Smooth muscle cell of the brain vasculature (primary cell): ENCODE measurements at places on chromosomes 3 and 15.

DNA sequence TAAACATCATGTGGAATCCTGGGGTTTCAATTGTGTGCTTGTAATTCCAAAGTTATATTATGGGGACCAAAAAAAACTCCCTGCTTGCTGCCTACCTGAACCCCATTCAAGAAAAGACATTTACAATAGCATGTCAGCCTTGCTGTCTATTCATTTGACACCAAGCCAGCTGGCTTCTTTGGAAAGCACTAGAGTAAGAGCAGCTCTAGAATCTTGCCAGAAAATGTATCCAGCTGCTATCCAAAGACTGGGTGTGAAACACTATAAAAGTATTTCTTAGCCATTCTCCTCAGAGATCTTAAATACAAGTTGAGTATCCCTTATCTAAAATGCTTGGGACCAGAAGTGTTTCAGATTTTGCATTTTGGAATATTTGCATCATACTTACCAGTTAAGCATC, 87.4 kb downstream of the RAD18 start:
- DNase-seq, result no peak

DNA sequence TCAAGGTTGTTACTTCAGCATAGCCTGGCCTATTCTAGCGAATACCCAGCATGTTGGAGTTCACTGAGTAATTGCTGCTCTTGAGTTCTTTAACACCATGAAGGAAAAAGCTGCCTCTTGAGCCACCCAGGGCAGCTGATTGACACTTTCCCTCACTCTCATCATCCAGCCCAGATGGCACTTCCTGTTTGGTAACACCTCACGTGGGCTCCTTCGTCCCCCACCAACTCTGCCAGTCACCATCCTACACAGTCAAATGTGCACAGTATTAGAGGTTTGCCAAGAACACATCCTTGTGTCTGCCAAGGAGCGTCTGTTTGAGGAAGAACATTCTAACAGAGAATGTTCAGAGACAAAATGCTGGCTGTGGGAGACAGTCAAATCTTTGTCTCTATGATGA, 266.3 kb downstream of the RPLP1 start:
- DNase-seq, result no peak

GRCh38 chr3:121504618-121505017, 41.2 kb downstream of the POLQ start:
- DNase-seq, result no peak

DNA sequence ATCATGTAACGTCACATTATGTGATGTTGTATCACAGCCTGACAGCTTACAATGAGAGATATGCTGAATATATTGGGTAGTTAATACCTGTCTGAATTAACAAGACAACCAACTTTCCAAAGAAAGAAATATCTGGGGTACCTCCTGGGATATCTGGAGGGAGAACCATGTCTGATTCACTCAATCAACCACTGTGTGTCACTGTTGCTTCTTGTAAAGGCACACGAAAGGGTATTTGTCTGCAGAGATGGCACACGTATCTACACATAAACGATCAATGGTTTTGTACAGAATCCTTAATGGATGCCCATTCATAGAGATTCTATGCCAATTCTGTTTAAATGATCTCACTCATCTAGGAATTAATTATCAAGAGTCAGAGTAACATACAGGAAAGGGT, 252.1 kb upstream of the TMCO5A start:
- no peak for DNase-seq

DNA sequence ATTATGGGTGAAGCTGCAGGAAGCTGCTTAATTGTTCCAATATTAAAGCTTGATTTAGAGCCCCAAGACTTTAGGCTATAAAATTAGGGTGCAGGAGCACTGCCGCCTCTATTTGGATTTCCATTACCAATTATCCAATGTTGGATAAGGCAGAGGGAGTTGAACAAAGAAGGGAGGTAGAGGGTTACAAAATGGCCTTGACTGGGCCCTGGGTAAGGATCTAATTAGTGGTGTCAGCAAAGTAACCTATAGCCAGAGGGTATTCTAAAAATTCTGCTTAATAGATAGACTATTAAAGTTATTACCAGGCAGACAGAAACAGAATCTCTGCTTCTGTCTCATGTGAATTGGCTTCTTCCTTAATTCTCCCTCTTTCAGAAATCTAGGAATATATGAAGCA, 50.3 kb upstream of the DPPA4 start:
- DNase-seq, result no peak

- DNase-seq, result no peak
Observed at GRCh38 chr3:8540456-8540855, 38.8 kb downstream of the LMCD1 start.

DNA sequence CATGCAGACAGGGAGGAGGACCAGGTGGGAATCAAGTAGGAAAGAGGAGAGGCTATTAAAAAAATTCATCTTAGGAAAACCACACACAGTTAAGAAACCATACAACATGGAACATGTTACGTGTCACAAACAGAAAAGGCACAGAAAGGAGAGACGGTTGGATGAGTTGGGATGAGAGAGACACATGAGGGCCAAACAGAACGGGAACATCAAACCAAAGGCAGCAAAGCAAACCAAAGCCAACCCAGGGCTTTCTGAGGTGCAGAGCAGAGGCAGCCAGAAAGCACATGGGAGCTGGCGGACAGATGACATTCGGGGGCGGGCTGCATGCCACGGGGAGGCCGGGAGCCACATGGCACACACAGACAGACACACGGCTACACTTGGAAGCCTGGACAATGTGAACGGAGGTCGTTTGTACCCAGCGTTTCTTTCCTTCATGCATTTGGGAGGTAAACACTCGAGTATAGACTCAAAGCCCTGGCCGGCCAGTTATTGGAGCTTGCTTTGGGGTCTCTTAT, 8.6 kb upstream of the SEC13 start:
- DNase-seq, result no peak

- DNase-seq, result no peak
Observed at GRCh38 chr15:101044625-101045235, 125.6 kb downstream of the LRRK1 start.

DNA sequence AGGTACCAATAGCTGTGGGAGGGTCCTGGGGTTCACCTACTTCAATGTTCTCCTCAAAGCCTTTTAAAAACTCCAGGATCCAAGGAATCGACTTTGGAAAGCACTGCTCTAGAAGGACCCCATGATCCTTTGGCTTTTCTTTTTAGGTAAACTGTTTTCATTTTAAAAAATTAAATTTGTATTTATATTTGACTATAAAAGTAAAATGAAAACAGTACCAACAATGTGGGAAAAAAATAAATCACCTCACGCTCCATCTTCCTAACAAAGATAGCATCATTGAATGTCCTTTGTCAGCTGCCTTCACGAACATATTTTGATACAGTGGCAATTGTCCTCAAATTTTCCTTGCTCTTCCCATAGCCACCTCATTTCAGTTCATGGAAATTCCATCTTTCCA, 127.5 kb downstream of the PLD1 start:
- DNase-seq, result no peak

GRCh38 chr3:67593761-67594234, 60.6 kb downstream of the SUCLG2 start:
- DNase-seq, result no peak

GRCh38 chr3:112109322-112109721, 23.1 kb downstream of the C3orf52 start:
- DNase-seq, result no peak

DNA sequence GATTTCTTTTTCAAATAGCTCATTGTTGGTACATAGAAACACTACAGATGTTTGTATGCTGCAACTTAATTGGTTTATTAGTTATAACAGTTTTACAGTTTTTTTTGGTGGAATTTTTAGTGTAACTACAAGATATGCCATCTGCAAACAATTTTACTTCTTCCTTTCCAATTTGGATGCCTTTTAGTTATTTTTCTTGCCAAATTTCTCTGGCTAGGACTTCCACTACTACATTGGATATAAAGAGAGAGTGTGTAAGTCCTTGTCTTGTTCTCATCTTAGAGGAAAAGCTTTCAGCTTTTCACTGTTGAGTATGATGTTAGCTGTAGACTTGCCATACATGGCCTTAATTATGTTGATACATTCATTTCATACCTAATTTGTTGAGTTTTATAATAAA, 143.6 kb upstream of the EOMES start:
- no peak for DNase-seq
